ENCODE measurements at places on chromosomes 3 and 15. TPM values are rescaled to one million over a fixed set of nuclear protein-coding genes. Genes with fewer than 3 reads are reported as not detected.

PHLDB2 gene
- 33.6 TPM for total RNA-seq

GRCh38 chr3:177906578-177907229, 629.5 kb upstream of the KCNMB2 start:
- DNase-seq: no peak

DNA sequence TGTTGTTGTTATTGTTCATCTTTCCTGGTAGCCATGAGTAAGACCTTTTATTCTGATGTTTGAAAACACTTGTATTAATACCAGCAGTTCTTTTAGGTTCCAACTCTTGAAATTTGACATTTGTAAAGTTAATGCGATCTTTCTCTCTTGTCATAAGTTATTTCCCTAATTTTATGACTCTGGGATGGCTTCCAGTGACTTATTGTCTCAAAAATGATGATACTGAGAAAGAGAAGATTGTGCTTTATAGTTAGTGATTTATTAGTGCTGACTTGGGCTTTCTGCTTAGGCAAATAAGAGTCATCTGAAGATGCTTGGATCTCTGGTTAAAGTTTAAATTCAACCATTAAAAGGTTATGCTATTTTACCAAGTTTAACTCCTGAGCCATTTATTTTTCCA, 715.2 kb downstream of the GRM7 start:
- no peak for DNase-seq

DNA sequence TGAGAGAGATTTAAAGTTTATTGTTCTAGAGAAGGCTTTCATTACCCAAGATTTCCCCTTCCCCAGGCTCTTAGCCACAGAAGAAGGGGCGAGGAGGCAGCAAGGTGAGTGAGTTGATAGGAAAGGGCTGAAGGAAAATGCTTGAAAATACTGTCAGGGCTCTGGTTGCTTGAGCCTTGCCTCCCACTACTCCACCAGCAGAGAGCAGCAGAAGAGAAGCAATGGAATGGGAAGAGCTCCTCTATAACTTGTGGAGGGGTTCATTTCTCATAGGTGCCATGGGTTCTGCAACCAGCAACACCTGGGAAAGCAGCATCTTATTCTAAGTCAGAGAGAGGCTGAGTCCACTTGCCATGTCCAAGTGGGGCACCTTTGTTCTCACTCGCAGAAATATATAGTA, 184.0 kb upstream of the CNTN6 start:
- DNase-seq: no peak

- DNase-seq: no peak
Observed at GRCh38 chr3:3172627-3173026, 6.9 kb downstream of the CRBN start.

DNA sequence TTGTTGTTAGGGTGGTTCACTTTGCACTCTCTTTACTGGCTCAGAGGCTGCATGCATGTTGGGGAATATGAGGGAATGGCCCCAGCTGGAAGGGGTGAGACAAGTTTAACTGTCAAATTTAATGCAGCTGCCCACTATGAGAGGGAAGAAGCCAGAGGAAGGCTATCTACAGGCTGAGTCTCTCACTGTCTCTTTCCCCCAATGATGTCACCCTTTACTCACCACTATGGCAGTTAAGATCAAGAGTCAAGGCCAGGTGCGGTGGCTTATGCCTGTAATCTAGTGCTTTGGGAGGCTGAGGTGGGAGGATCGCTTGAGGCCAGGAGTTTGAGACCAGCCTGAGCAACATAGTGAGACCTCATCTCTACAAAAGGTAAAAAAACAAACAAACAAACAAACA, 12.2 kb upstream of the RBMS3 start:
- DNase-seq: no peak

TUSC7 gene
- not detected for total RNA-seq

FHIT gene
- total RNA-seq: 7.6 TPM

PXYLP1 gene
- total RNA-seq: 8.5 TPM

All from lung (tissue), 17 donors.